ENCODE measurements at places on chromosomes 7 and 10.

GRCh38 chr7:35246819-35247218 is 7.1 kb downstream of the TBX20 start:
- DNase-seq = no peak

GRCh38 chr10:119761106-119761505 is 35.3 kb downstream of the INPP5F start:
- DNase-seq = no peak

DNA sequence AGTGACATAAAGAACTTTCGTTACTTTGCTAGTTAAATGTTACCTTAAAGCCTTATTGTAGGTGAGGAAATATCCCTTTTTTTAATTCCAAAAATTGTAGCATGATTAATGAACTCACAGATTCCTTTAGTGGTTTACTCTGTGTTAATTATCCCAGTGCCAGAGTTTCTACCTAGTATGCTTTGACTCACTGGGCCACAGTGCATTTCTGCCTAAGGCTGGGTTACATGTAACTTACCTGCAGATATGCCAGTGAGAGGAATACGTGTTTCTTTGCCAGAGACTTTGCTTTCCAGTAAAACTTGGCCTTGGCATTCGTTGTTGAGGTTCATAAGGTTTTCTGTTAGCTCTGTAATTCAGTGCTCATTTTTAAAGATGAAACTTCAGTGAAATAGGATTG is 380.8 kb upstream of the LRGUK start:
- DNase-seq = no peak

GRCh38 chr10:34808801-34809745 is 6.0 kb downstream of the PARD3 start:
- DNase-seq = no peak

DNA sequence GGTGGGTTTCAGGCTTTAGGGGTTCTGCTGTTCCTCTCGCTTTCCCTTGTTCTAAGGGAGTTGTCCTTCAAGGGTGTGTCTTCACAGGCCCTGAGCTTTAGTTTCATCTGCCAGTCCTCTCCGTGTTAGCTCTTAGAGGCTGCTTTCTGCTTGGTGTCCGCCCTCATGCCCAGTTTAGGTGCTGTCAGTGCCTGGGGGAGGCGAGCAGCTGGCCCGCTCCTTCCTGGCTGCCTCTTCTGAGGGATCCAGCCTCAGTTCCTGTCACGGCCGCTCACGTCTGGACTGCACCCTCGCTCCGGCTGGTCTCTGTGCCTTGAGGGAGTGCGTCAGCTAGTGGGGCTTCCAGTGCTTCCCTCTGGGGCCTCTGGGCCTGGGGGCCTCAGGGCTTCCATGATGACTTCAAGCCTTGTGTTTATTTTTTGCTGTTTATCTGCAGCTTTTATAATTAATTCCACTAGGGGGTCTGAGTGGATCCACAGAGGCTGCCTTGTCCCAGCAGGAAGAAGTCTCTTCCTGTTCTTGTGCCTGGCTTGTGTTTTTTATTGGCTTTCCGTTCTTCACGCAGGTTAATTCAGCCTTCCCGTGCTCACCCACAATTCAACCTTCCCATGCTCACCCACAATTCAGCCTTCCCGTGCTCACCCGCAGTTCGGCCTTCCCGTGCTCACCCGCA is 33.0 kb downstream of the WDR37 start:
- no peak for DNase-seq

GRCh38 chr10:16968416-16969041 is 151.3 kb upstream of the RSU1 start:
- no peak for DNase-seq
